ENCODE measurements at places on chromosomes 6 and 20.

DNA sequence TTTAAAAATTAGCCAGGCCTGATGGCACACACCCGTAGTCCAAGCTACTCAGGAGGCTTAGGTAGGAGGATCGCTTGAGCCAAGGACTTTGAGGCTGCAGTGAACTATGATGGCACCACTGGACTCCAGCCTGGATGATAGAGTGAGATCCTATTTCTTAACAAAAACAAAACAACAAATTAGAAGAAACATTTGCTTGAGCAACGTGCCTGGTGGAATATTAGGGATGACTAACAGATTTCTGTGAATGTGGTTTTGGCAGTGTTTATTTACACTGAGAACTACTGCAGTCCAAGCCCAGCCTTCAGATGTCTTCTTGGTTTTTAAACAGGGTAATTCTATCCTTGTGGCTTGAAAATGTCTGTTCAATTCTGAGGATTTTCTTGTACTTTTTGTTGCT is 9.2 kb downstream of the PPP1R3G start:
- H3K4me3 ChIP-seq: no peak overlapping the region
- no peak overlapping the region for H3K27ac ChIP-seq
- H3K4me1 ChIP-seq: no peaks in the 10 kb centered on the region
- no peaks in the 10 kb centered on the region for H3K36me3 ChIP-seq

GRCh38 chr6:142331601-142332000 is 29.8 kb downstream of the ADGRG6 start:
- H3K27me3 ChIP-seq: no peaks in the 10 kb centered on the region
- H3K27ac ChIP-seq: no peak overlapping the region
- H3K4me1 ChIP-seq: no peaks in the 10 kb centered on the region
- no peaks in the 10 kb centered on the region for H3K36me3 ChIP-seq
- H3K4me3 ChIP-seq: no peak overlapping the region

DNA sequence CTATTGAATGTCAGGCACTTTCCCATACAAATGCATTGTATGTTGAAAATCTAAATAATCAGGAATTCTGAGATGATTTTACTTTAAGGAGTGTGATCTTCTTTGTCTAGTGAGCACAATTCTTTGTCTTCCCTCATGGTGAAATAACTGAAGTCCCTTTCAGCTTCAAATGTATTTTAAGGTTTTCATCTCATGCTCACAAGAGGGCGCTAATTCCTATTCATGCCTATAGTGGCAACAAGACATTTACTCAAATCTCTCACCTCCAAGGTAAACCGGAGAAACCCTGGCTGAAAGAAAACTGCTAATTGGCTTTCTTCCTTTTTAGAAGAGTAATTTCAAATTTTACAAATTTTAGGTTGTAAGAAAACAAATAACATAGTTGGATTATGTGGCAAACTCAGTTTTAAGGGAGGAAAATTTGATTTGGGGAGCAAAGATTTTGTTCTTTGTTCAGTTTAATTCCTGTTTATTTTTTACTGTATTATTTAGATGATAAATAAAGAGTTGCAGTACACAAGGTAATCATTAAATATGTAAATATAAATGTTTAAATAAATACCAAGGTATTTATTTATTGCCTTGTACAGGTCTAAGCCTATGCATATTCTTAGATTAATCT is 69.1 kb downstream of the SLC35F1 start:
- no peak overlapping the region for H3K27ac ChIP-seq
- no peaks in the 10 kb centered on the region for H3K4me1 ChIP-seq
- H3K27me3 ChIP-seq: no peaks in the 10 kb centered on the region
- peak; percentile 73 for DNase-seq
- H3K4me3 ChIP-seq: no peak overlapping the region

- no peaks in the 10 kb centered on the region for H3K4me1 ChIP-seq
- no peaks in the 10 kb centered on the region for H3K27me3 ChIP-seq
- H3K4me3 ChIP-seq: no peak within 1 kb of the TSS
- H3K36me3 ChIP-seq: no peaks in the 10 kb centered on the region
- H3K27ac ChIP-seq: no peak within 1 kb of the TSS
- no peak for DNase-seq
Observed at GRCh38 chr20:45206725-45207124, at the start of gene SEMG1. Gene SEMG1, plus strand, starts transcription at chr20:45207033. Its CDS starts 21 bp downstream, at chr20:45207054.

DNA sequence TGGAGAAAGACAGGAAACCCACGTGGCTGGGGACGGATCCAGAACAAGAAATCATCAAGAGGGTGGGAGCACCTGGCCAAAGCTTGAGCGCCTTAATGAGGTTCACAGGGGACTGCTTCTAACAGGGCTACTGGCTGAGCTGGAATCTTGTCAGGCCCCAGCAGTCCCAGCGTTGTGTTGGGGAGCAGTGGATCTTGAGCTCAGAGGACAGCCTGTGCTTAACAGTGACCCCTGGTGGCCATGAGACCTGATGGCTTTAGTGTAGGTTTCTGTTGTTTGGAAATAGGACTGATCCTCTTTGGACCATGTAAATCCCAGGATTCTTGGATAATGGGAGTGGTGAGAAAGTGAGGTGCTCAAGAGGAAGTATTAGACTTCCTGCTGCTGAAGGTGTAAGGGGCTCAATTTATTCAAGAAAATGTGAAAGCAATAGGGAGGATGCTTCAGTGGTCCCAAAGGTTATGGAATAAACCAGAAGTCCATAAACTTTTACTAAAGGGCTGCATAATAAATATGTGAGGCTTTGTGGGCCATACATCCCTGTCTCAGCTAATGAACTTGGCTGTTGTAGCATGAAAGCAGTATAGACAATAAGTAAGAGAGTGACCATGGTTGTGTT is 216.2 kb downstream of the NFATC2 start:
- H3K36me3 ChIP-seq: no peaks in the 10 kb centered on the region
- no peak overlapping the region for H3K4me3 ChIP-seq
- H3K27ac ChIP-seq: no peak overlapping the region
- no peaks in the 10 kb centered on the region for H3K4me1 ChIP-seq

DNA sequence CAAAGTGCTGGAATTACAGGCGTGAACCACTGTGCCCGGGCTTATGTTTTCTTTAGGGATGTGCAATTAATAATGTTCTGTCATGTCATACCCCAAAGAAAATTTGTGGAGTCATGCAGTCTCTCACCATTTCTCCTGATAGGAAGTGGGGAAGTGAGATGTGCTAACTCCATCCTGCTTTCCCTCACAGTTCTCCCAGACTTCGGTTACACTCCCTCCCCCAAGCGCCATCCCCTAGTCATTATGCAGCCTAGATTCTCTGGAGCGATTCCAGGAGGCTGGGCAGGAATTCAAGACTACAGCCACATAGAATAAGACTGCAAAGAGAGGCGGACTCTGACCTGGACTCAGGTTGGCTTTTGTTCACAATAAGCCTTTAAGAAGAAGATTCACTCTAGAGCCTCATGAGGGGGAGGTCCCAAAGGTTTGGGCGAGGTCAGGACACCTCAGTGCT is 271.4 kb downstream of the ALDH8A1 start:
- peak; percentile 65 for DNase-seq
- peak overlapping the region; percentile 56 for H3K27ac ChIP-seq
- H3K36me3 ChIP-seq: no peaks in the 10 kb centered on the region
- no peaks in the 10 kb centered on the region for H3K27me3 ChIP-seq
- H3K4me3 ChIP-seq: no peak overlapping the region

GRCh38 chr6:29791786-29792122 is 35.9 kb upstream of the HLA-G start:
- no peak overlapping the region for H3K4me3 ChIP-seq
- no peak for DNase-seq
- H3K4me1 ChIP-seq: no peaks in the 10 kb centered on the region
- peaks cover 29% of the 10 kb centered on the region for H3K27me3 ChIP-seq
- H3K36me3 ChIP-seq: no peaks in the 10 kb centered on the region

- no peak for DNase-seq
- peaks cover 12% of the 10 kb centered on the region for H3K4me1 ChIP-seq
- no peak overlapping the region for H3K4me3 ChIP-seq
- H3K27me3 ChIP-seq: no peaks in the 10 kb centered on the region
- H3K36me3 ChIP-seq: no peaks in the 10 kb centered on the region
Observed at GRCh38 chr20:33822423-33822822, 11.3 kb downstream of the CHMP4B start.

- H3K36me3 ChIP-seq: no peaks in the 10 kb centered on the region
- H3K4me3 ChIP-seq: no peak overlapping the region
- H3K27ac ChIP-seq: no peak overlapping the region
- H3K27me3 ChIP-seq: no peaks in the 10 kb centered on the region
- peaks cover 15% of the 10 kb centered on the region for H3K4me1 ChIP-seq
Observed at GRCh38 chr6:15297895-15298590, 52.2 kb downstream of the JARID2 start.

DNA sequence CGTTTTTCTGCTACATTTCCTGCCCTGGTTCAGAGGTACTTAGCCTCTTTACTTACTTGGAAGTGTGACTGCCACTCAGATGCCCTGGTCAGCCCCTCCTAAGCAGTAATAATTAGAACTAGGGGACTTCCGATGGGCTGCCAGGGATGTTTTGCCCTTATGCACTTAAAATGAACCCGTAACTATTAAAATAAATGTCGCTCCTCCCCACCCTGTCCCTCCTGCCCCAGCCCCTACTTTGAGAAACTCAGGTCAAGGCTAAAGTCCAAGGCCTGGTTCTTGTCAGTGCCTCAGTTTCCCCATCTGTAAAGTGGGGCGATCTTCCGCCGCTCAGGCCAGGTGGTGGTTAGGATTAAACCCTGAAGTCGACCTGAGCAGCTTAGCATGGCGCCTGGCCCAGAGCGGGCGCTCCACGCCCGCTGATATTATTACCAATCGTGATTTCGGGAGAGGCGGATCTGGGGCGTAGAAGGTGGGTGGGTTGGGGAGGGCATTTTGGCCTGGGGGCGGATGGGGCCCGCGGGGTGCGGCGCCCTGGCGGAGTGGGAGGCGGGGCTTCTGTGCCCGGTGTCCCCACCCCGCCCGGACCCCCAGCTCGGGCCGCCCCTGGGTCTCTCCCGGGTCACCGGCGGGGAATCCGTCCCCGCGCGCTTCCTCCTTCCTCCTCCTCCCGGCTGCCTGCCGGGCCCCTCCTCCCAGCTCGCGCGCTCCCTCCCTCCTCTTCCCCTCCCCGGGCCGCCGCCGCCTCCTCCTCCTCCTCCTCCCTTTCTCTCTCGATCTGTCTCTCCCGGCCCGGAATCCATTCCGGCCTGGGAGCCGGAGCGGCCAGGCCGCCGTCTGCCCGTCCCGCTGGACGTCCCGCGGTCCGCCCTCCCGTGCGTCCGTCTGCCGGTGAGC is at the start of gene SRC:
SRC (plus strand) TSS at position 802 of the 897 bp plus-strand sequence. CDS start 38,014 bp downstream, outside the sequence.
- DNase-seq: peak; percentile 91
- peak within 1 kb of the TSS; percentile 93 for H3K27ac ChIP-seq
- H3K4me3 ChIP-seq: peak within 1 kb of the TSS; percentile 59
- no peaks in the 10 kb centered on the region for H3K4me1 ChIP-seq
- H3K36me3 ChIP-seq: no peaks in the 10 kb centered on the region
- no peaks in the 10 kb centered on the region for H3K27me3 ChIP-seq

- H3K27ac ChIP-seq: no peak overlapping the region
- no peaks in the 10 kb centered on the region for H3K27me3 ChIP-seq
- no peaks in the 10 kb centered on the region for H3K36me3 ChIP-seq
- DNase-seq: no peak
Observed at GRCh38 chr6:35312807-35313206, 15.2 kb downstream of the DEF6 start.

- no peaks in the 10 kb centered on the region for H3K4me1 ChIP-seq
- no peak overlapping the region for H3K4me3 ChIP-seq
- no peak overlapping the region for H3K27ac ChIP-seq
- no peaks in the 10 kb centered on the region for H3K36me3 ChIP-seq
- H3K27me3 ChIP-seq: no peaks in the 10 kb centered on the region
Observed at GRCh38 chr6:137266309-137266586, 47.1 kb upstream of the IFNGR1 start.

DNA sequence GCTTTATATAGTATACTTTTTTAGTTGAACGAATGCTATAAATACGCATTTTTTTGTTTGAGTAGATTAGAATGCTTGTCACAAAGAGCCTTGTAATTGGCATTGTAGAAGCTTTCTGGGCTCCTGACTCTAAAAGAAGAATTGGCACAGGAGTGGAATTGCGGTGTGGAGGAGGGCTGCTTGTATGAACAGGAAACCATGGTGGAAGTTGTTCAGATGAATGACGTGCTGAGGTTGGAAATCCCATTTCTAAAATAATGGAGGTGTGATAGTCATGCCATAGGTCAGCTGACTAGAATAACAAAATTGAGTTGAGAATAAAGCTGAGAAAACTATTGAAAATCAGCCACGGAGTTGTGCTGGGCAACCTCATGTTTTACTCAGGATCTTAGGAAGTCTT is 174.9 kb downstream of the QKI start:
- H3K36me3 ChIP-seq: no peaks in the 10 kb centered on the region
- no peak overlapping the region for H3K4me3 ChIP-seq
- no peaks in the 10 kb centered on the region for H3K4me1 ChIP-seq
- H3K27me3 ChIP-seq: no peaks in the 10 kb centered on the region

GRCh38 chr6:130620338-130620781 is 206.8 kb upstream of the SMLR1 start:
- no peak overlapping the region for H3K4me3 ChIP-seq
- no peak overlapping the region for H3K27ac ChIP-seq
- no peaks in the 10 kb centered on the region for H3K36me3 ChIP-seq

GRCh38 chr20:53888951-53889350 is 181.4 kb downstream of the BCAS1 start:
- DNase-seq: no peak
- no peak overlapping the region for H3K27ac ChIP-seq
- no peaks in the 10 kb centered on the region for H3K27me3 ChIP-seq
- no peaks in the 10 kb centered on the region for H3K36me3 ChIP-seq

DNA sequence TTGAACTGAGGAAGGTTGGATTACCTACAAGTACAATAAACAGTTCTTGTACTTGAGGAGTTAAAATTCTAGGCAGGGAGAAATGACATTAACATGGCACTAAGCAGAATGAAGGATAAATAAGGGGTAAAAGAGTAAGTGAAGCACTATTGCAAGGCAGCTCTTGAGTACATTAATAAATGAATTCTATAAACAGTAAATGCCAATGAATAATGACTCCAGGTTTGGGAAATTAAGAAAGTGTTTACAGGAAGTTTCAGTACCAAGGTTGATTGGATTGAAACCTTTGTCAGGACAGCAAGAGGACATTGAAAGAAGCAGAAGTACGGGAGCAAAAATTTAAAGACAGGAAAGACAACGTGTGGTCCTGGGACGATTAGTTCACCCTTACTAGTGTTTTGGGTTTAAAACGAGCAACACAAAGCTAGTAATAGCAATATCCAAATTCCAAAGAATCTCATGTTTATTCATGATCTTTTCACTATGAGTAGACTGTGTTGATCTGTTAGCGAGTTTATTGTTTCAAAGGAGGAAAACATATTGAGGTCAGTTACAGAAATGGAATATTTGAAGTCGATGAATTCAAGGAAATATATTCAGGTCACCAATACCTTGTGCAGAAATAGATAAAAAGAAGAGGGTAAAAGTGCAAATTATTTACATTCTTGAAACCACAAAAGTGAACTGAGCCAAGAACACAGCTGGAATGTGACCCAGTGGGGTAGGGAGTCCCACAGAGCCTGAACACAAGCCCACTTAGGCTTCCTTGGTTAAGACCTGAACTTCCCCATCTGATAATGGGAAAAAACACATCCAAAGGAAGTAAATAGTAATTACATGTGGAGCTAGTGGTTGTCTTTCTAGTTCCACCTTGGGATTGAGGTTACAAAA is 80.8 kb downstream of the MKKS start:
- H3K27me3 ChIP-seq: no peaks in the 10 kb centered on the region
- no peaks in the 10 kb centered on the region for H3K36me3 ChIP-seq
- no peak overlapping the region for H3K4me3 ChIP-seq

Data from kidney (tissue), 22 donors.